Stimulated activated CD8-positive, alpha-beta memory T cell treated with anti-CD3 and anti-CD28 coated beads, Interleukin-7, amount 100 ng/mL, for 1 hour (primary cell): ENCODE measurements at places on chromosomes 12 and 14.
A peak's percentile ranks its signal among the peaks of the same experiment; 100 is the strongest.

GRCh38 chr14:69573831-69574262 lies 824 bp downstream of the CCDC177 start:
- DNase-seq, result no peak

DNA sequence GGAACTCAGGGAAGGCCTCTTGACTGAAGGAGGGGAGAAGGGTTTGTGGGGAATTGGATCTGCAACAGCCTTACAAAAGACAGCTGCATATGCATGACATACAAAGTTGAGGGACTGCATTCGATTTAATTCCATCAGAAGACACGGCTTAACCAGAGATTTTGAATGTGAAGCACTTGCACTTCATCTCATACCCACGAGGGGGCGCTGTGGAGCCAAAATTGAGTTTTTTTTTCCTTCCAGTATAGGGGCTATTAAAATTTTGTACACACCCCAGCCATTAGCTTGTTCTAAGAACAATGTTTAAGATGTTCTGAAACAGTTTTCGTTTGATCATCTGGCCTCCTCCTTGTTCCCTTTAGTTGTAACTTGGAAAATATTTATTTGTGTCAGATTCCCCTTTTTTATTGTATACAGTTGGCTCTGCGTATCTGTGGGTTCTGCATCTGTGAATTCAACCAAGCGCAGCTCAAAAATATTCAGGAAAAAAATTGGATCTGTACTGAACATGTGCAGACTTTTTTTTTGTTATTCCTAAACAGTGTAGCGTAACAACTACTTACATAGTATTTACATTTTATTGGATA lies 1.6 kb downstream of the SUDS3 start:
- DNase-seq, result peak; percentile 71

GRCh38 chr12:8985213-8985754 lies 4.1 kb upstream of the KLRG1 start:
- DNase-seq, result no peak

GRCh38 chr14:65396082-65396910 lies 16.2 kb upstream of the FUT8 start:
- DNase-seq, result no peak

DNA sequence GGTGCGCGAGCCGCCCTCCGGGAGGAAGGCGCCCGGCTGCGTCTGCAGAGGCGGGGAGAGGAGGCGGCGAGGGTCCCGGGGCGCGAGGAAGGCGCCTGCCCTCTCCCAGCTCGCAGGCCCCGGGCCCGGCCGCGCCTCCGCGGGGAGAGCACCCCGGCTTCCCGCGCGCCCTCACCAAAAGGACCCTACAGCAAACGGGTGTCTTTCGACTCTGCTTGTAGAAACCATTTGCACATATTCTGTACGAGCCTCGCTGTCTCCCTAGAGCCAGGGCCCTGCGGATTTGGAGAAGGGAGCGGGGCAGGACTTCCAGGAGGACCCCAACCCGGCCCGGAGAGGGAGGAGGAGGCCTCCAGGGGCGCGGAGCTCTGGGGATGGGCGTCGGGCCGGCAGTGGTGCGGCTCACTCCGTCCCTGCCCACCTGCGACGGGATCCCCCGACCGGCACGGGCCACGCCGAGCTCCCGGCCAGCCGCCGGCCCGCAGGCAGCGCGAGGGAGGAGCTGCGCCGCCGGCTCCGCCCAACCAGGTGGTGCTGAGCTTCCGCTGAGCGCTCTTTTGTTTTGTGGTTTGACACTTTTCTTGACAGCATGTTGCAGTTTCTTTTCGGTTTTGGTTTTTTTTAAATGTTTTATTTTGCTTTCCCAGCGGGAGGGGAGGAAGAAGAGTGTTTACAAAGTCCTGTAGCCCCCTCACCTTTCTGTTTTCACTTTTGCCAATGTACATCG lies 103.3 kb upstream of the FKBP4 start:
- DNase-seq, result no peak

DNA sequence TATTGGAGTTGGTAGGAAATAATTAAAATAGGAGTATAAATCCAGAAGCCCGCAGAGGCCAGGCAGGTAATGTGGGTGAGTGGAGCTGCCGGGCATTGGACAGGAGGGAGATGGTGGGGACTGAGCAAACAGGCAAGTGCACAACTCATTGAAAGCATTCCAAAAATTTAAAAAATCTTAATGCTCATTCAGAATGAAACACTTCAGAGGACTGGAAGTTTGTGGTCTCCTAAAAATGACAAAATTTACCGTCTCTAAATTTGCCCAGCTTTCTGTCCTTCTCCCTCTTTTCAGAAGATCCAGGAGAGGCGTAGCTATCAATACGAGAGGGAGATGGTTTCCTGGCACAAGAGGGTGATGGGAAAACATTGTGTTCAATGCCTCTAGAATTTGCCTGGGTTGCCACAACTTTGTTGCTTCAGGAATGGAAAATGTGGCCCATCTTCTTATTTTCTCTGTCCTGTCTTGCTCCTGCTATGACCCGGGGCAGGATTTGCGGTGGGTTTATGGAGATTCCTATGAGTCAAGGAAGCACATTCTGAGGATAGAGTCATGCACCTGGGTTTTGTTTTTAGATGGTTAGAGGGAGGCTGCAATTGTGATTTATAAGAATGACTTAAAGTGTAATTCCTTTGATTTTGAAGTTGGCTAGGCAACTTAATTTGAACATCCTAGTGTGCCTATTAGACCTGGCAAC lies 72.2 kb downstream of the BORCS5 start:
- no peak for DNase-seq

DNA sequence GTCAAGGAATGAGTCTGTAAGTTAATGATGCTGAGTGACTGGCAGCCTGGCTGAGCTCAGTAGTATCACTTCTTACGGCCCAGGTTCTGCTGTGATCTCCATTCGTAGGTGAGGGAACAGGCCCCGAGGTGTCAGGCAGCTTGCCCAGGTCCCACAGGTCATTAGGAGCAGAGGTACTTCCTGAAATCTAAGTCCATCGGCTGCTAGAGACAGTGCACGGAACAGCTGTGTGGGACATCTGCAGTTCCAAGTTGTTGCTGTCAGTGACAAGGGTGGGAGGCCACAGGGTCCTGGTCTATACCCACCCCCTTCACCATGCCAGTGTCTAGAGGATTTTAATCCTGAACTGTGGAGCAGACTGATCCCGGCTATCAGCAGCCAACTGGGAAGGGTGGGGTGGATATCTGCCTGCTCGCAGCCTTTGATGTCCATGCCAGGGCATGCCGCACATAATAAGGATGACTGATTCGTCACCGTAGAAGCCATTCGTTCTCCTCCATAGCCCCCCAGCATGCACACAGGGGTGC lies 82.3 kb upstream of the RIN3 start:
- DNase-seq, result no peak

DNA sequence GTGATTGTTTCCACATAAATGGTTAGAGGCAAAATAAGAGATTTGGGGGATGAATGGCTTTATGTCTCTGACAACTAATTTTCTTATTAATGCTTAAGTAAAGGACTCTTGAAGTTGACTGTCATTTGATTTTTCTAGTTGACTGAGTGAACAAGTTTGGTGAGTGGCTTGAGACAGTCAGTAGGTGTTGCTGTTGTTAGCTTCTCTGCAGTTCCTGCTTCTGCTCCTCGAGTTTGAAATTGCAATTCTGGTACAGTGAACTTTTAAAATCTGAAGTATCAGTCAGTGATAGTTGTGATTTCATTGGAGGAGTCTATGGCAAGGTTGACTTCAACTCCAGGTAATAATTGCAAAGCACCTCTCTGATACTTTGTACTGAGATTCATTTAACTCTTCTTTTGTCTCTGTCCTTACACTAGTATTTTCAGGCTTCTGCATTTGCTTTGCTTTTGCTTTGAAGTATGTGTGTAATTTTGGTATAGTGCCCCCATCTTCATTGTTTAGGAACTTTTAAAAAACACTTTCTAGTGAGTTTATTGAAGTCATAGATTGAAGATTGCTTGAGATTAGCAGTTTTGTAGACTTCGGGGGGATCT lies 415.5 kb downstream of the PCNX1 start:
- no peak for DNase-seq

GRCh38 chr12:52790427-52791270 lies 5.3 kb downstream of the KRT3 start:
- DNase-seq, result no peak

DNA sequence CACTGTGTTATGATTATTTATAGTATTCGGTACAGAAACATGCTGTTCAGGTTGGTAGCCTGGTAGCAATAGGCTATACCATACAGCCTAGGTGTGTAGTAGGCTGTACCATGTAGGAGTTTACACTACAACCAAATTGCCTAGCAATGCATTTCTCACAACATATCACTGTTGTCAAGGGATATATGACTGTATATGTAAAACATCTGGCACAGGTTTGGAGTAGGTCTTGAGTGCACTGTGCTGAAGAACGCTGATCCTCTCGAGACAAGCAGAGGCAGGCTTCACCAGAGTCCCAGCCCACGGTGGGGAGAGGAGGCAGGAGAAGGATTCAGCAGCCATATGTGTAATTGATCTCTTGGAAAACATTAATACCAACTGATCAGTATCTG lies 15.0 kb upstream of the TBX5 start:
- DNase-seq, result no peak

GRCh38 chr12:2735432-2735831 lies 59.3 kb upstream of the FKBP4 start:
- no peak for DNase-seq

DNA sequence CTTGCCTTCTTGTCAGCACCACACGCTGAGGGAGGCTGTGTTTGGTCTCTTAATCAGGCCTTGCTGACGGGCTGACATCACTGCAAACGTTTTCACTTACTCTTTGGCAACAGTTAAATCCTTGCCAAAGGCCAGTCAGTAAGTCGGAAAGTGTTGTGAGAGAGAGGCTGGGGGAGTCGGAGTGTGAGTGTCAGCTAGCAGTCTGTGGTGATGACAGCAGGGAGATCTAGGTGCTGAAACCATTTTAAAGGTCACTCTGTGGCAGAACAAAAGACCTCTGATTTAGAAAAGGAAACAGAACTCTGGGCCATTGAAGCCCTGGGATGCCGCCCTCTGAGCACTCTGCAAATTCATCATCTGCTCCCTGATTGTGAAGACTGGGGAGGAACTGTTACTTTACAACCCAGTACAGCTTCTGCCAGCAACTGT lies 143.5 kb downstream of the PAX9 start:
- DNase-seq, result no peak

GRCh38 chr12:67659292-67659691 lies 10.7 kb downstream of the DYRK2 start:
- DNase-seq, result no peak

DNA sequence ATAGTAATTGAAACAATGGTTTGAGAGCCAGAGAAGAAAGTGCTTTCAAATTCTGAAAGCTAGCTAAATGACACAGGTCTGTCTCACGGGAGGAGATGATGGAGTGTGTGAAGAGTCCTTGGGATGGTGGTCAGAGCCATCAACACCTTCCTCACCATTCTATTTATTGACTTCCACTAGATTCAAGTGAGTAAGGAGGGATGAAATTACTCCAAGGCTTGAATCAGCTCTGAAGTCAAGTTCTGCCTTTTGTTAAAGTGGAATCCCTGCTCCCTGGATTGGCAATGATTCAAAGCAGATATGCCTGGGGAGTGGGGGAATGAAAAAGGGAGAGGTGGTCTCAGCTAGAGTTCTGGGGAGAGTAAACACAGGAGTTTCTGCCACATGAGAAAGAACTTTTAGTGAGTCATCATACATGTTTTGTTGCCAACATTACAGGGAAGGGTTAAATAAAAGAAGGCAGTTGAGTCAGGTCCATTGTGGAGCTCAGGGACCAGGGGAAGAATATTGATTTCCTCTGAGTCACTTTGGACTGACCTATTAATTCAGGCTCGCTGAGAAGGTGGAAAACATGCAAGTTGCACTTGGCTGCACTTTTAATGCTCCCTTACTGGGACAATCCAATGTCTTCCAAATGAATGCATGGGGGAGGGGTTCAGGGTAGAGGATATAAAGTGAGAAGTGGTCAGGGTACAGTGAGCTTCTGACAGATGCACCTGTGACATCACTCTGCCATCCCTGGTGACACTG lies 142.7 kb downstream of the TBX5 start:
- DNase-seq, result no peak

DNA sequence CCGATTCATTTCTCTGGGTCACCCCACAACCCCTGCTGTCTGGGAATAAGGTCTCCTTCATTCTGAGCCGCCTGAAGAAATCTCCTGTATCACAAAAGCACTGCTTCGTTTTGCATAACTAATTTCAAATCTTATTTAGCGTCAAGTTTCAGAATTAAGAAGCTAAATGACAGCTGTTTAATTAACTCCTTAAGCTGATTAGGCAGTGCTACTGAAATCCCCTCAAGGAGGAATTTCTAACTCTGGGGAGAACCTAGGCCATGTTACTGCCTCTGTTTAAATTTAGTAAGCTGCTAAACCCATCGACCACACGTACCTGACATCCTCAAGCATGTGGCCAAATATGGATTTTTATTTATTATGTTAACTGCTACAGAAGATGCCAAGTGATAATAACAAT lies 373.6 kb downstream of the GLT1D1 start:
- no peak for DNase-seq

DNA sequence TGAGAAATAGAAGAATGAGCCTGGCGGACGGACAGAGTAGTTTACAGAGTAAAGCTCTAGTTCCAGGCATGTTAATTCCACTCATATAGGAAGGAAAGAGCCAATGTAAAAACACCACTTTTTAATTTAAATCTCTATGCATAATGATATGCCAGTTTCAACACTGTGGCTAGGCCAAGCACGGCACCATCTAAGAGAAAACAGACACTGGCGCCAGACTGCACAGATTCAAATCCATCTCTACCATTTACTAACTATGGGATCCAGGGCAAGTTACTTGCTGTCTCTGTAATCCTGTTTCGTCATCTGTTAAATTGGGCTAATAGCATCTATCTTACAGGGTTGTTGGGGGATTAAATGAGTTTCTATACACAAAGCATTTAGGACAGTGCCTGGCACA lies 27.5 kb downstream of the RMST start:
- no peak for DNase-seq

DNA sequence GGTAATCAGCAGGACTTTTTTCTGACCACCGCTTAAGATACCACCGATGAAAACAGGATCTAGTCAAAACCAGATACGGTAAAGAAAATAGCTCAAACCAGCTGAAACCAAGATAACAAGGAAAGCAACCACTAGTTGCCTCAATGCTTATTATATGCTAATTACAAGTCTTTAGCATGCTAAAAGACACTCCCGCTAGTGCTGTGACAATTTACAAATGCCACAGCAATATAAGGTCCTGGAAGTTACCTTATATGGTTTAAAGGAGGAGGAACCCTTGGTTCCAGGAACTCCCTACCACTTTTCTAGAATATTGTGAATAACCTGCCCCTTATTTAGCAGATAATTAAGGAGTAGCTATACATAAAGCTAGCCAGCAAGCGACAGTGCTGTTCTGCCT lies 976.4 kb upstream of the SEL1L start:
- no peak for DNase-seq

GRCh38 chr12:28014196-28014595 lies 41.7 kb upstream of the PTHLH start:
- DNase-seq, result no peak

- DNase-seq, result no peak
Observed at GRCh38 chr12:47144769-47145168, 65.0 kb upstream of the AMIGO2 start.
